ENCODE measurements at places on chromosomes 1 and 21. TPM values are rescaled to one million over a fixed set of nuclear protein-coding genes. Genes with fewer than 3 reads are reported as not detected.

Gene PRUNE1
- total RNA-seq: 9.8 TPM

Gene NPR1
- total RNA-seq: 0.58 TPM

Gene CD2
- under 0.01 TPM for total RNA-seq

Gene C1orf226
- 0.17 TPM for total RNA-seq

Gene EPB41
- total RNA-seq: 15.9 TPM

Gene SLAMF1
- not detected for total RNA-seq

Gene GBP1
- 25.5 TPM for total RNA-seq

Gene CELA2B
- not detected for total RNA-seq

Gene FAM72D
- total RNA-seq: 1.3 TPM

Gene NBPF10
- total RNA-seq: 2.0 TPM

Gene ENO1
- total RNA-seq: 1,419 TPM

Gene SH3BGRL3
- 70.3 TPM for total RNA-seq

Gene MPZ
- 0.87 TPM for total RNA-seq

Gene CTSE
- total RNA-seq: not detected

Gene TDRD5
- total RNA-seq: not detected

Gene DESI2
- 38.2 TPM for total RNA-seq

Gene SERPINC1
- total RNA-seq: 0.17 TPM

Gene CDCA8
- total RNA-seq: 1.5 TPM

Gene FLG
- total RNA-seq: not detected

Gene CGN
- total RNA-seq: not detected

Gene ELAVL4
- not detected for total RNA-seq

Gene LCE2A
- total RNA-seq: not detected

Data from smooth muscle cell of trachea (primary cell).